T-cell (primary cell): ENCODE measurements at places on chromosomes 6 and 20.
A peak's percentile ranks its signal among the peaks of the same experiment; 100 is the strongest.

- no peak for DNase-seq
Measured at GRCh38 chr6:149162924-149163323, 154.6 kb upstream of the TAB2 start.

GRCh38 chr6:43825187-43826115 lies 55.4 kb downstream of the VEGFA start:
- no peak for DNase-seq

GRCh38 chr20:38331814-38332213 lies 14.5 kb upstream of the LBP start:
- no peak for DNase-seq

GRCh38 chr6:1869769-1870168 lies 260.1 kb downstream of the FOXC1 start:
- no peak for DNase-seq

GRCh38 chr6:37174515-37175331 lies 4.8 kb downstream of the PIM1 start:
- DNase-seq, result no peak

- no peak for DNase-seq
Measured at GRCh38 chr6:125807293-125807692, 16.5 kb downstream of the NCOA7 start.

- DNase-seq, result no peak
Measured at GRCh38 chr6:101429270-101429669, 35.8 kb downstream of the GRIK2 start.

GRCh38 chr6:170068496-170068895 lies 222.4 kb downstream of the DLL1 start:
- no peak for DNase-seq

DNA sequence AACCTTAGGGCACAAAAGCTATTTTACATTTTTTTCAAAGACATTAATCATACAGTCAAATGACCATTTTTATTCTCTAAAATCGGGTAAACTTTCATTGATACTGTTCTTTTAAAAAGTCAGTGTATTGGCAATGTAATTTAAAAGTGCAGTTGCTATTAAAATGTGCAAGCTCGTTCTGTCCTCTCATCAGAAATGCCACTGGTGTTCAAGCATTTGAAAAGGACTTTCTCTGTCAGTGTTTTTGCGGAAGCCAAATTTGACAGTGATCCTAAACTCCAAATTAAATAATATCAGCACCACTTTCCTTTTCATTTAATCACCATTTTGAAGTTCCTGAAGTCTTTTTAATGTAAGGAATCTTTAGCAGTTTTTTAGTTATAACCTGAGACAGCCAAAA lies 69.6 kb downstream of the AFG1L start:
- no peak for DNase-seq

DNA sequence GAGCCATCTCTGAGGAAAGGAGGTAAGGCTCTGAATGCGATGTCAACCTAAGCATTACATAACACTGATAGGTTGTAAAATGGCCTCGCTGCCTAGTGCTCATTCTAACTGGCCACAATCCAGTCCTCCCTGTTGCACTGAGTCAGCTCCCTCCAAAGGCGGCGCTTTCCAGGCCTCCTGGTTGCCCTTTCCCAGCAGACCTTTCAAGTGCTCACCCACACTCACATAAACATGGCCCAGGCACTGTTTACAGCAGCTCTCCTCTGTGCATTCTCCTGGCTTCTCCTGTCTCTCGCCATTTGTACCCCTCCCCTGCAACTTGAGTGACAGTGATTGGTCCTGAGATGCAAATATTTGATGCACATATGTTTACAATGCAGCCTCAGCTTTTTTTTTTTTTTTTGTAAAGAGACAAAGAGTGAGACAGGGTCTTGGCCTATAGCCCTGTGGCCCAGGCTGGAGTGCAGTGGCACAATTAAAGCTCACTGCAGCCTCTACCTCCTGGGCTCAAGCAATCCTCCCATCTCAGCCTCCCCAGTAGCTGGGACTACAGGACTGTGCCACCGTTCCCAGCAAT lies 36.8 kb upstream of the PRND start:
- no peak for DNase-seq

DNA sequence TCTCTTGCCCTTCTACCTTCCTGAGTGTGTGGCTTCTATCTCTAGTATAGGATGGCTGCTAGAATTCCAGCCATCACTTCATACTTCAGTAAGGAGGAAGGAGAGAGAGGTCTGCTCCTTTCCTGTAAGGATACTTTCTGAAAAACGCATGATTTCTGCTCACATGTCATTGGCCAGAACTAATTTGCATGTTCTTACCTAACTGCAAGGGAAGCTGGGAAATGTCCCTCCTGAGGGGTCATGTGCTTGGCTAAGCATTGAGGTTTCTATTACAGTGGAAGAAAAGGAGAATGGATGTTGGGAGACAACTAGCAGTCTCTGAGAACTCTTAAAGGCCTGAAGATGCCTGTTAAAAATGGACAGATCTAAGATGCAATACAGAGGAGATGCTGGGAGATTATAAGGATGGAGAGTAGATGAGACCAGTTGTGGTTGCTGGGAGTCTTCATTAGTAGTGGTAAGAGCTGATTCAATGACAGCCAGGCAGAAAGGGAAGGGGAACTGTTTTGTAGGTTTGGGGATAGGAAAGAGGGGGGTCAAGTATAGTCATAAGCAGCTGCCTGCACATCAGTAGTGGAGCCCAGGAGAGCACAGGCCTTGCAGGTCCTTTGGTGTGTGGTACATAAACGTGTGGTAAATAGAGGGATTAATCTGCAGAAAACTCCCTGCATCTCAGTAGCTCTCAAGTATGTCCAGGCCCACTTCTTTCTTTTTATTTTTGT lies 20.2 kb downstream of the CDS2 start:
- DNase-seq, result no peak

DNA sequence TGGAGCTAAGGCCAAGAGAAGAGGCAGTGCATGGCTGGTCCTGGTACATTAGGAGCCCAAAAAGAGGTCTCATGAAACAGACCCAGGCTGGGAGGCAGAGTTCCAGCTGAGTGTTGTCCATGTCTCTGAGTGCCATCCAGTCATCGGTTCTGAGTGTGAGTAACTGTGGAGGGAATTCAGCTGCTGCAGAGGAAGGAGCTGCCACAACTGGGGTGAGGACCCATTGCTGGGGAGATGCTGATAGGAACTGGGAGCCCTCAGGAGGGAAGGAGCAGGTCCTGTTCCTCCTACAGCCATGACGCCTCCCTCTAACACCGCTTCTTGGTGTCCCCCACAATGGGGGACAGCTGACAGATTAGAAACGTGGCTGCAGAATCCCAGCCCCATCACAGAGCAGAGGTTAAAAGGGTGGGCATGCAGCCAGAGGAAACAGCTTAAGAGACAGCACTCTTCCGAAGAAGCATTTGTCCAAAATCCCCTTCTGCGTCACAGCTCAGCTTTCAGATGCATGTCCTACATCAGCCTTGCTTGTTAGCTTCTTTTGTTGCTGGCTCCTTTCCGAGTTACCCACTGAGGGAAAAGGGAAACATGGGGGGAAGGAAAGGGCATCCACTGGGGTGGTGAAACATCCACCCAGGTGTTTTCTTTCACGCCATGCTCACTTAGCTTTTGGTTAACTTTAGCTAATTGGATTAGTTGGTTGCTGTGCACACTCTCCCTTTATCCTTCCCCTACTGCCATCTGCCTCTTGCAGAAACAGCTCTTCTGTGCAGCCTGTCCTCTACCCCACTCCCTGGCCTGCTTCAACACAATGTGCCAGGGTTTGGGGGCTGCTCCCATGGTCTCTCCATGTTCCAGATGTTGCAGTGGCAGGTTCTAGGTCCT lies 239.2 kb downstream of the SYNDIG1 start:
- DNase-seq, result no peak

DNA sequence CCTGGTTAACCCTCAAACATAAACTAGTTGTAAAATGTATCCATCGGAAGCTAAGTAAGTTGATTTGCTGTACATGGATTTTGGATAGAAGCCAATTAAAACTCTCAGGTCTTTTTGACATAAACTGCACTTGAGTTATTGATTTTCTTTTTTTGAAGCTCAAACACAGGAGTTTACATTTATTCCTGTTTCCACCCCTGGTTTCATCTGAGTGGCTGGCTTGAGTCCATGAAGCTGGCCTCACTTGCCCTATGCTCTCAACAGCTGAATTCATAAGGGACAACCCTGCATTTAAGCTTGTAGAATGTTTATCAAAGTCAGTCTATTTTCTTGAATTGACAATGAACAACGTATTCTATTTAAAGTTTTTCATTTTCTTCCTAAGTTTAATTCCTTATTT lies 58.1 kb upstream of the PLEKHG1 start:
- no peak for DNase-seq

DNA sequence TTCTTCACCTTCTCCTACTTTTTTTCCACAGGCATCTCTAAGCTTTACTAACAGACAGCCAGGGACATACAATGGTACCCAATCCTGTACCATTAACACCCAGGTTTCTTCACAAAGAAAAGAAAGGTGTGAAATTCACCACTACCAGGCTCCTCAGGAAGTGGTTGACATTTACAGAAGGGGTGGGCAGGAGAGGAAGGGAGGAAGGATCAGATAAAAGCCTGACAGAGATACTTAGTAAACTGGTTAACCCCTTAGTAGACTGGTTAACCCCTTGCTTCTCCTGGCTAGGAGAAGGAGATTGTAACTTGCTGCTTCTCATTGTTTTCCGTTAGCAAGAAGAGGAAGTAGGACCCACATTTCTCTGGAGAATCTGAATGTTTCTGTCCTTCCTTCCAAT lies 7.2 kb downstream of the SAMD3 start:
- peak; percentile 23 for DNase-seq

- DNase-seq, result no peak
Measured at GRCh38 chr6:75550544-75551167, 51.0 kb upstream of the SENP6 start.

DNA sequence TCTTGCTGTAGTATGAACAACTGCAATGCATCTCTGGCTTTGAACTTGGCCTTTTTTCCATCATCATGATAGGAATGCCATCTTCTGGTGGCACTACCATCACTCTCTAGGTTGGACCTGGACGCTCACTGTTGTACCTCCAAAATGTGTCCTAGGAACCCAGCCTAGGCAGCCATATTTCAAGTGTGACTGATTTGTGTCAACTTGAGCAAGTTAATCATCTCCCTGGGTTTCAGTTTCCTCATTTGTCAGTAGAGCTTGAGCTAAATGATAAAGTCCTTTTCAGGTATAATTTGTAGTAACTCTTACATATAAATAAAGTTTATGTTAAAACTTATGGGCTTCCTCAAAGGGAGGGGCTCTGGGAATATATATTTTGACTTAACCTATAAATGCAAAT lies 241.7 kb upstream of the CEP162 start:
- DNase-seq, result no peak

DNA sequence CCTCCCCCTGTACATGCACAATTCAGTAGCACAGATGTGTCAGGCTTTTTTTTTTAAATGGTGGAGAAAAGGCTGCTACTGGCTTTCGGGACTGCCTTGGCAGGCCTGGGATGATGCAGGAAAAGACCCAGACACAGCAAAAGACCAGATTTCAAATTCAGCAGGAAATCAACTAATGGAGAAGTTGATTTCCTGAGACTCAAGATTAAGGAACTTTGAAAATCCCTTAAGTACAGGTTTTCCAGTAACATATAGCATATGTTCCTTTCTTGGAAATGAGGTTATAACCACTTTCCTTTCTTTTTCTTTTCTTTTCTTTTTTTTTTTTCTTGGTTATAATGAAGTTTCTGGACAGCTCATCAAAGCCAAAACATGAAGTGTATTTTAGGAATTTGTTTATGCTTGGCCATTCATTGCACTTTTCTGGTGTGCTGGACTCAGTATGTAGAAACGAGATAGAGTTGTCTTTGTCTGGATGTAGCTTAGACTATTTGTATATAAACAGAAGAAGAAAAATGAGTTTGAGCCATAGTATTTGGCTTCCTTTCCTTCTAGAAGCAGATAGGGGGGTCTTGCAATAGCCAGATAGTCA lies 119.4 kb downstream of the SASH1 start:
- DNase-seq, result no peak

- DNase-seq, result no peak
Measured at GRCh38 chr6:43262000-43262779, 18.9 kb downstream of the TTBK1 start.

GRCh38 chr20:828987-829386 lies 4.5 kb upstream of the FAM110A start:
- no peak for DNase-seq

DNA sequence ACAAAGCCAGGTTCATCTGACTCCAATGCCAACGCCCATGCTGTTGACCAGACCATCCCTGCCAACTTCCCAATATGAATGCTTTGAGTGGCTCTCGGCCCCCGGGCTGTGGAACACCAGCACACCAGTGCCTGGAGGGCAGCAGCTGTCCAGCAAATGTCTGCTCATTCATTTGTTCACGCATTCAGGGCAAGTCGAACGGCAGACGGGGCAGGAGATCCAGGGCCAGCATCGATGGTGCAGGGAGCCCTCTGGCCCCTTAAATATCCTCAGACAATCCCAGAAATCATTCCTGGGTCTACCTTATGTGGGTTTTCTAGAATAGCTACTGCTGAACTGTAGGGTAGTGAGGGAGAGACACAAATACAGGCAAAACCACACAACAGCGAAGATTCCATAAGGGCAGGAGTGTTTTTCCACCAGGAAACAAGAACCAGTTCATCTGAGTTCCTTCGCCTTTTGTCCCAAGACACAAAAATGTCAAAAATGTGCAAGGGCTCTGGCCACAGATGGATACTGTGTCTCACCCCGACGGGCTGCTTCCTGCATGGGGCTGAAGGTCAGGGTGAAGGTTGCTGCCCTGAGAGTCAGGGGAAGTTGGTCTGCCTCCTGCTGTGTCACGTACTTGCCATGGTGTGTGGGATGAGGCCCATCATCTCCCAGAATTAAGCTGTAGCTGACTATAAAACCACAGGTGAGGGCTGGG lies 15.5 kb downstream of the RIPOR3 start:
- no peak for DNase-seq

- DNase-seq, result no peak
Measured at GRCh38 chr6:118288355-118289124, 259.6 kb upstream of the PLN start.

DNA sequence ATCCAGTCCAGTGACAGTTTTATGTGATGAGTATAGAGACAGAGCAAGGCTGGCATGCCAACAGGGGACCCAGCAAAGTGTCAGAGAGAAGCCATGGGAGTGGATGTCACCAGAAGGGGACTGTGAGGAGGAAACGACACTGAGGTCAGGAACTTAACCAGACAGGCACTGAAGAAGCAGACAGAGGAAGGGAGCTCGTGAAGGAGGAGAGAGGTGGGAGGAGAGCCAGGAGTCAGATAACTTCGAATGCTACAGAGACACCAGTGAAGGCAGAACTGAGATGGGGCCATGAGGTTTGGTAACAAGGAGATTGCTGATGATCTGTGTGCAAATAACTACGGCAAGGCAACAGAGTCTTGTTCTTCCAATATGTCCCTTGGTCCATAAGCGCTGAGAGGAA lies 211.1 kb upstream of the FOXA2 start:
- no peak for DNase-seq

DNA sequence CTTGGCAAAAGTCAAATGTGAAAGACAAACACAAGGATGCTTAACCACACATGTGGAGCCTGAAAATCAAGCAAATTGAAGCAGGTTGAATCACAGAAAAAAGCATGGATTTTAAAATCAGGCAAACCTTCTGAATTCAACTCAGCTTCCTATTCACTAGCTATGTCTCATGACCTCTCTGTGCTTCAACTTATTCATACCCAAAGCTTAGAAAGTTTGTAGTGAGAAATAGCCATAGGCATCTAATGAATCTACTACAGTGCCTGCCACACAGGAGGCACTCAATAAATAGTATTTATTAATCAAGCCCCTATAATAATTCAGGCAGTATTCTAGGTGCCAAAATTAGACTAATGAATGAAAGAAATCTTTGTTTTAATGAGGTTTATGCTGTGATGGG lies 112.2 kb upstream of the TNFAIP3 start:
- DNase-seq, result no peak

- DNase-seq, result no peak
Measured at GRCh38 chr6:167329014-167329413, 4.1 kb downstream of the TTLL2 start.

GRCh38 chr6:53727748-53728147 lies 62.2 kb upstream of the KLHL31 start:
- no peak for DNase-seq
